Amniotic stem cell (primary cell): ENCODE measurements at places on chromosomes 11 and 22.

- DNase-seq = no peak
These were observed 45.8 kb downstream of the HEPHL1 start for GRCh38 chr11:94066901-94067429.

GRCh38 chr11:76602431-76602861 lies 68.1 kb downstream of the LRRC32 start:
- no peak for DNase-seq

DNA sequence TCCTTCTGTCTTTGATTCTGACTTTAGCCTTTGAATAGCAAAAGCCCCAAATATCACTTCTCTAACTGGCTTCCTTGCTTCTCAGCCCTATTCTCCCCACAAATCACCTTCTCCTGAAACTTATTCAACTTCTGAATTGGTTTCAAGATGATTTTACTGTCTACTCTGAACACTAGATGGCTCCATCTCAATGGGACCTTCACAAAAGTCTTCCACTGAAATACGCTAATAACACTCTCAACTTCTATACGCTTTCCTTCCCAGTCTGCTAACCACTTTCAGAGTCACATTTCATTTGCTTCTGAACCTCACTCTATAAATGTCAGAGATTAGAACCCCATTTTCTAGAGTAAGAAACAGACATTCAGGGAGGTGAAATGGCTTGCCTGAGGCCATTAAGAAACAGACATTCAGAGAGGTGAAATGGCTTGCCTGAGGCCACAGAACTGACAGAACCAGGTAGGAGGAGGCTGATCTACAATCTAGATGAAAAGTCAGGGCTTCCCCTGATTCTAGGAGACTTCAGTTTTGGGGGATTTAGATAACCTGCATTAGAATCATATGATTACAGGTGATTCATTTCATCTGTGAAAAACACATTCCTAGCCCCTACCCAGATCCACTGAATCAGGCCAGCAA lies 20.6 kb downstream of the MORC2 start:
- peak; percentile 49 for DNase-seq

DNA sequence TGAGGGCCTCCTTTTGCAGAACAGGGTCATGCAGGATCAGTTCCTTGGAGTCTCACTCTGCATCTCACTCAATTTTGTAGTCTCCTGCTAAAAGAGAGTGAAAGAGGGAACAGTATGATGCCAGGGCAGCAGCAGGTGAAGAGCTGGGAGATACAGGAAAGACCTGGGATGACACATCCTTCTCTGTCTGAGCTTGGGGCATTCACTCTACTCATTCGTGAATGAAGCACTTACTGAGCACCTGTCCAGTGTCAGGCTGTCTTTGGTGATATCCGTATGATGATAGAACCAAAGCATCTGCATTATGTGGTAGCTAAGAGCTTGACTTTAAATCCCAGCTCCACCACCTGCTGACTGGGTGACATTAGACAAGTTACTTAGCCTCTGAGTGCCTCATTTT lies 14.4 kb downstream of the SREBF2 start:
- DNase-seq = no peak

DNA sequence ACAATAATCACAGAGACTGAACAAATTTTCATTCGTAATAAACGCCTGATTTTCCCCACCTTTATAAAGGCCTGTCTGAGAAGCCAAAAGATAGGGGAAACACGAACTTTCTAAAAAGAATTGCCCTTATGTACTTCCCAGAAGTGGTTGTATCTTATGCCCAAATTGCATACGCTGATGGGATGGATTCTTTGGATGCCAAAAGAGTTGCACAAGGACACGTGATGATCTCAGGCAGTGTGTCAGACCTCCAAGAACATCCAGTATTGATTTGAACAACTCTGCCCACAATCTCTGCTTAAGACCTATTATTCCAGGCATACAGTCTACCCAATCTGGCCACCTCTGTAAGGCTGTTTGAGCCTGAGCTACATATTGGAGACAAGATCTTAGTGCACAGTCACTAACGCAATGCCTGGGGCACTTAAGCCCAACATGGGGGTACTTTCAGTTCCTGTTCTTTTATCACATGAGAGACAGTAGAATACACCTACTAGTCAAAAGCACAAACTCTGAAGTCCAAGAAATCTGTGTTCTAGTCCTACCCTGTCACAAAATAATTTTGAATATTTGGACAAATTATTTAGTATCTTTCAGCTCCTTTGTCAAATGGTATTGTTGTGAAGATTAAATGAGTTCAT lies 38.9 kb downstream of the OR10A6 start:
- DNase-seq = peak; percentile 58
